ENCODE measurements at places on chromosomes 6 and 20.

GRCh38 chr20:1224205-1224890, 1.5 kb upstream of the RAD21L1 start:
- no peak for DNase-seq

DNA sequence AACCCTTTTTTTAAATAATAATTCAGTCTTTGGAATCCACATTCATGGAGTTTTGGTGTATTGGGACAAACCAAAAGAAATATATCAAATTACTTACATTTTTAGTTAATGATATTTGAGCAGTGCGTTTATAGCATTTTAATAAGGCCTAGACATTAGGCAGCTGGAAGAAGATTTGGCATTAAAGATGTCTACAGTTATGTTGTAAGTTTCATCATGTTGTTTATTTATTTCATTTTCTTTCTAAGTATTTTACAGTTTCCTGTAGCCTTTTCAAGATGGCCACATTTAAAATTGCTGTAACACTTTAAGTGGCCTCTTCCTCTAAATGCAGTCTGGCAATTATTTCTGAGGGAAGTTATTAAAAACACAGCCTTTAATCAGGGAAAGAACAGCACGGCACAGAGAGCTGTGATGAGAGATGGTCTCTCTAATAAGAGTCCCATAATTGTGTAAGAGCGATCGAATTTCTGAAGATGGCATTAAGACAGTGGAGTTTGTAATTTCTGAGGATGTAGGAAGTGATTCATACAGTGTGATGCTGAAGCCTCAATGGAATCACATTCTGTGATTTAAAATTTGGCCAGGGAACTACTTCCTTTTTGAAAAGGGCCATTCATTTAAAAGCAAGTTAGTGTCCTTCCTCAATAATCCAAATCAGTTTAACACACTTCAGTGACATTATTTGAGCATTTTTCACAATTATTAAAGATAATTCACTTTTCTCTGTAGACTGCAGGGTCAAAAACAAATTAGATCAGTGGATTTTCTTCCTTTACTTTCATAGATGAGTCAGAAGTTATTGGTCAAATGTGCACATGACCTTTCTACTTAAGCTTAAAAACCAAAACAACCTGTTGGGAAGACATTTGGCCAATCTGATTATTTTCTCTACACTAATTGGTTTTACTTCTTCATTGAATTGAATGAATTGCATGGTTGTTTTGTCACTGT, 52.4 kb upstream of the EDN3 start:
- DNase-seq: no peak

DNA sequence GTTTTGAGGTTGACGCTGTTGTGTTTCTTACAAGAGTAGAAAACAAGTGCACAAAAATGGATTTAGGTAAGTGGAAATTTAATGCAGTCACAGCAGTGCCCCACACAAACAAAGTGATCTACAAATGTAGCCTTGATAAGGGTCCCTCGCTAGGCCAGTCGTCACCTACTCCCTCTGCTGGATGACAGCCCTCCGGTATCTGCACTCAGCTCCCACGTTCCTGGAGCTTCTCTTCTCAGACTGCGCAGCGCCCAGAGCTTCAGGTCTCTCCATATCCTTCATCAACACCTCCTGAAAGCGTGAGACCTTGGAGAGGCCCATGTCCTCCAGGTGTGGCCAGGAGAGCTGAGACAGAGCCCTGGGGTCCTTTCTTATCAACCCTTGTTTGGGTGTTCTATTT, 58.3 kb upstream of the MAP3K4 start:
- DNase-seq: no peak

DNA sequence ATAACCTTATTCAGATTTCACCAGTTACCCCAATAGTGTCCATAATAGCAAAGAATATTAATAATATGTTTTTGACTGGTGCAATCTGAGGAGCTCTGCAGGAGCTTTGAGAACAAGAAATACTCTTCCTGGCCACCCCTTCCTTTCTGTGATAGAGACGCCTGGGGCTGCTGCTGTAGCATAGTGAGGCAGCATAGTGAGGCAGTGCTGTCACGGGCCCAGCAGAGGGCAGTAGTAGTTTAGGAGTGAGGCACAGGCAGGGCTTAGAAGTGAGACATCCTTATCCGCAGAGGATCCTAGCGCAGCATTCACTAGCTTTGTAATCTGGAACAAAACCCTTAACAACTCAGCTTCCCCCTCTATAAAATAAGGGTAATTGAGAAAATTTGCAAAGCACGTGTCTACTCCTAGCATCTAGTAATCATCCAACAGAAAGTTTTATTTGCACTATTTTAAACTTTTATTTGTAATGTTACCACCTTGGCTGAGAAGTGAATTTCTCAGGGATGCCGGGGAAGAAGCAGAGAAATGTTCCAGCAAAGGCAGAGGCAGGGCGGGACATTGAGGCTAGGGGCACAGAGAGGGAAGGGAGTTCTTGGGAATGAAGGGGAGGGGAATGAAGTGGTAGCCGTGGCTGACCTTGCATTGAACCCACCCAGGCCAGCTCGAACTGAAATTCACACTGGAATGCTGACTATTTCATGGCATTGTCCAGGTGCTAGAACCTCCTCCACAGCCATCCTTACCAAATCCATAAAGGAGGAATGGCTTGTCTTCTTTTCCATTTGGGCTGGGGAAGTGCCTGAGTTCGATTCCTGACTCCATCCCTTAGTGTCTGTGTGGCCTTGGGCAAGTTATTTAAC, 78.8 kb downstream of the CDS2 start:
- peak; percentile 70 for DNase-seq

DNA sequence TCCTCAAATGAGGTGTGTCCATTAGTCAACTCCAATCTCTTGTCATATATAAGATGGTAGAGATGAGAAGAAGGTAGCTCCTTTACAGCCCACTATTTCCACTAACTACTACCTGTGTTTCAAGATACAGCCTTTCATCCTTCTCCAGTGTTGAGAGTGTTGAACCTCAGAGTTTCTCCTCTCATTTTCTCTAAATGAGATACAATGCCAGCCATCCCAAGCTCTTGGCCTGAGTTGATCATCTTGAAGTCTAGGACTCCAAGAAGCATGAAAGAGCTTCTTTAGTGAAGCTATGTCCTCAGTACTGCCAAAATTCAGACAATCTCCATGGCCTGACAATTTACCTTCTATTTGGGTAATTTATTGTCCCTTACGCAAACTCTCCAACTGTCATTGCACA, 548 bp upstream of the HLA-DRA start:
- no peak for DNase-seq

GRCh38 chr6:142860498-142860897, 84.5 kb downstream of the HIVEP2 start:
- peak; percentile 24 for DNase-seq

DNA sequence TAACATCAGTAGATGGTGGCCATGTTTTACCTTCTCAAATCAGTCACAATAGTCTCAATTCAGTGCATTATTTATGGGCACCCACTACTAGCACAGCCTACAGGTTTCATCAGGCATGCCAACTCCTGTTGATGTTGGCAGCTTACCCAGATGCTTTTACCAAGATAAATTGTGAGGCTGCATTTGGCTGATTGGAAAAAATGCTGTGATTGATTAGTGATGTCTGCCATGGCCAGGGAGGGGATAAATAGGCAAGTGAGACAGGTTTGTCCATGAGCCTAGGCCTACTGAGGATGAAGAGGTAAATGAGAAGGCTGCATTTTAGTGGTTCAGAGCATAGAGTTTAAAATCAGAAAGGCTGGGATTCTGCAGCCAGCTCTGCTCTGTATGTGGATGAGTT, 227.1 kb downstream of the NFATC2 start:
- DNase-seq: no peak

DNA sequence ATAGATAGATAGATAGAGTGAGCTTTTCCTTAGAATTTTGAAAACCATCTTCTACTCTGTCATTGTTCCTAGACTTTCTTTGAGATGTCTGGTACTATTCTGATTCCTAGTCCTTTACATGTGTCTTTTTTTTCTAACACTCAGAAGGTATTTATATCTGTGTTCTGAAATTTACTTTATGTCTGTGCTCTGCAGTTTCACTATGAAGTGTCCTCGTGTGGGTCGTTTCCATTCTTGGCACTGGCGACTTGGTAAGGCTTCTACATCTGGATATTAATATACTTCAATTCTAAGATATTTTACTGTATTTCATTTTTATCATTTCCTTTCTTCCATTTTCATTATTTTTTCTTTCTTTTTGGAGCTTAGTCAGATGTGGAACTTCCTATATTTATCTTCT, 87.0 kb downstream of the FHL5 start:
- no peak for DNase-seq

GRCh38 chr6:28315628-28316027, 20.3 kb downstream of the ZSCAN31 start:
- no peak for DNase-seq

- no peak for DNase-seq
Observed at GRCh38 chr6:159809149-159809548, 9.1 kb downstream of the PNLDC1 start.

- no peak for DNase-seq
Observed at GRCh38 chr6:56890683-56891429, 64.1 kb upstream of the BEND6 start.

DNA sequence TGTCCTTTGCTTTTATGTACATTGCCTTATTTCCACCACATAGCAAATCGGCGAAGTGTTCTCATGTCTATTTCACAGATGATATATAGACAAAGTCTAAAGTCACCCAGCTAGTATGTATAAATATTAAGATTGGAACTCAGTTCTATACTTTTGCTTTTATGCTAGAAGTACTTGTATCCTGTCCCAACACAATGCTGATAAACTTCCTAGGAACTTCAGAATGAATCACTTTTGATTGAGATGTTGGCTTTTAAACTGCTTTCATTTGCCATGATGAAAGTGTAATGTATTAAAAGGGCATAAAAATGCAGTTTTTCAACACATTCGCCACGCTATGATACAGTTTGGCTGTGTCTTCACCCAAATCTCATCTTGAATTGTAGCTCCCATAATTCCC, 50.8 kb downstream of the GCLC start:
- DNase-seq: no peak

- no peak for DNase-seq
Observed at GRCh38 chr20:41457173-41457857, 90.7 kb upstream of the EMILIN3 start.

DNA sequence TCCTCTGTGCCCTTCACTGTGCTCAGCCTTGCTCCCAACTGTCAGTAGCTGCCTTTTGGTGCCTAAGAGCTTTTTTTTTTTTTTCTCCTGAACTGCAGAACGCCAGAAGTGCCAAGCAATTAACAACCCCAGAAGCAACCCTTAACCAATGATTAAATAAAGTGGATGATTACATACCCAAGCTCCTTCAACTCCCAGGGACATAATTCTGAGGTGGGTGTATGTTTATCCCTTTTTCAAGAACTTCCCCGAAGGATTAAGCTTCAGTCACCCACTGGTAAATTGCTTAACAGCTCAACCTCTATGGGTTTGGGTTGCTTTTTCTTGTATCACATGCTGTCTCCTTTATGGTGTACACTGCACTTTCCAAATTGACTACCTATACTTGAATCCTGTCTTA, 41.1 kb downstream of the KLHL31 start:
- DNase-seq: no peak

DNA sequence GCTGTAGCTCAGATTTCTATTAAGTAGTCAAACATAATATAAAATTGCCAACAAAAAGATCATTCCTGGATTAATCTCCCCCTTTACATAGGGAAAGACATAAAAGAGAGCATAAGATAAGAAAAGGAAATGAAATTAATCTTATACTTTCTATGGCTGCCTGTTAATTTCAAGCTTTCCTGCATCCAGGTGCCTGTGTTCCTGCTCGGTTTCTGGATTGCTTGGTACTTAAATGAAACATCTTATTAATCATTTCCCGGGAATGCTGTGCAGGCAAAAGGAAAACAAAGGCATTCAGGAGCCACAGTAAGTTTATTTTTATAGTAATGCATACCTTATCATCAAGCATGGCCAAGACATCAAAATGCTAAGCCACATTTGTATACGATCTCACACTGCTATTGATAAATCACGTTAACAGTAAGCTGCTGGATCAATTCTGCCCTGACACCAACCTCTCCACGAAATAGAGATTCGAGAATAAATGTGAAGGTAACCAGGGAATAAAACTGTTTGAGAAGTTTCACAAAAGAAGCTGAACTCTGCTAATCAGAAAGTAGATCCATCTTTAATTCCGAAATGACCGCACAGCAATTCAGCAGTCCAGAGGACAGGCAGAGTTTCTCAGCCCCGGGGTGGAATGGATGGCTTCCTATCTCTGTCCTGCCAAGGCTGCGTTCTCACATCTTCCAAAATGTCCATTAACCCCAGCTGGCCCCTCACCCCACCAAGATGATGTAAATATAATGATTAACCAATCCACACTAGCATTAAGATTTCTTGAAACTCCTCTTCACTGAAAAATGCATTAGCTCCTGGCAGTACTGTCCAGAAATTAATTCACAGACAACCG, 32.6 kb upstream of the APCDD1L start:
- DNase-seq: no peak

GRCh38 chr6:170179616-170180324, 111.1 kb downstream of the DLL1 start:
- DNase-seq: no peak

DNA sequence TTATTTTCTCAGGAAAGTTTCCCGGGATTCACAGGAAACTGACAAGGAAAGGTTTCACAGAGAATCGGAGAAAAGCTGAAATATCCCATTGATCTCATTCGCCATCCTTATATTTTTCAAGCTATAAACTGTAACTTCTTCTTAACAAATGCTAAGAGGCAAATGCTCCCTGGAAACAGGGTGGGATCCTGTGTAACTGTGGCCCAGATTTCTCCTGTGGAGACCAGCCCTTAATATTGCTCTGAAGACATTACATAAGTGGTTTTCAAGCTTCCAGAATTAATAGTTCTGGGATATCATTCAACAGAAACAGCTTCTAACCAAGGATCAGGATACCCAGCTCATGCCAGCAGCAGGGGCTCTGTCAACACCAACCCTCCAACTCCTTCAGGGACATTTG, 69.2 kb downstream of the THBS2 start:
- no peak for DNase-seq

- no peak for DNase-seq
Observed at GRCh38 chr20:59790346-59790745, 143.1 kb downstream of the SYCP2 start.

DNA sequence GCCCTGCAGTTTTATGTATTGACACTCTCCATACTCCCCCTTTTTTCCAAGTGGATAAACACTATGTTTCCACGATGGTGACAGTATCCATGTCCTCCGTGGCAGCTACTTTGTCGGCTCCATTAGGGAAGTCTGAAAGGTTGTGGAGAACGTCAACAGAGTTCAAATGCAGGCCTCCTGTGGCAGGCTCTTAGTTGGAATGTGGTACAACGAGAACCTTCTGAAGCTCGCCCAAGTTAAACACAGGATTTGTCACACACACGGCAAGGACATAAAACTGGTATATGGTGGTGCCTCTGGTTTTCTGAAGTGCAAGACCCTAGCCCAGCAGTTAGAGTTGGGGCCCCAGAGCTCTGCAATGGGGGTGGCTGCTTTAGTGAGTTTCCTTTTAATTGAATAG, 187.0 kb upstream of the TAB2 start:
- no peak for DNase-seq

Data from stimulated activated CD4-positive, alpha-beta T cell treated with anti-CD3 and anti-CD28 coated beads, Interleukin-2, amount 100 ng/mL, for 24 hours (primary cell).